ENCODE measurements at places on chromosomes 5 and 9. TPM values are rescaled to one million over a fixed set of nuclear protein-coding genes. Genes with fewer than 3 reads are reported as not detected.

The SAXO1 gene
- 1.0 TPM for total RNA-seq

The ABLIM3 gene
- total RNA-seq, result 6.9 TPM

The PCDHGA12 gene
- 1.0 TPM for total RNA-seq

The PPP3R2 gene
- 0.38 TPM for total RNA-seq

The DAPK1 gene
- total RNA-seq, result 31.6 TPM

The SPAAR gene
- not detected for total RNA-seq

The SUSD3 gene
- not detected for total RNA-seq

- ATAC-seq, result no peak
Measured at GRCh38 chr5:77777281-77777892, 1.2 kb upstream of the TBCA start.

GRCh38 chr5:68343421-68343826 lies 127.9 kb downstream of the PIK3R1 start:
- ATAC-seq, result peak; percentile 75

DNA sequence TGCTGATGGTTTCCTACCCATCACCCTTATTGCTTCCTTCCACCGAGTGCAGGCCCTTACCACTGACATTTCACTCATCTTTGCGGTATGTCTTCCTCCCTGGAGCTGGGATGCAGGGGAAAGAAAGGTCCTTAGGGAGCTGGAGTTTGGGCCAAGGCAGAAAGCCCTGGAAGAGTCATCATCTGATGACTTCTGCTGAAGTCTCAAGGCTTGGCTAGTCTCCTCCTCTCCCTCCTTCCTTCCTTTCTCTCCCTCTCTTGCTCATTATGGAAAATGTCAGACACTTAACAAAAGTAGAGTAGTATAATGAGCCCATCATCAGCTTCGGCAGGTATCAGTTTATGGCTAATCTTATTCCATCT lies 40.0 kb downstream of the LARP1 start:
- no peak for ATAC-seq

- no peak for ATAC-seq
Measured at GRCh38 chr9:5042661-5043178, 57.6 kb downstream of the JAK2 start.

GRCh38 chr5:150604894-150605440 lies 35.5 kb upstream of the SYNPO start:
- no peak for ATAC-seq

DNA sequence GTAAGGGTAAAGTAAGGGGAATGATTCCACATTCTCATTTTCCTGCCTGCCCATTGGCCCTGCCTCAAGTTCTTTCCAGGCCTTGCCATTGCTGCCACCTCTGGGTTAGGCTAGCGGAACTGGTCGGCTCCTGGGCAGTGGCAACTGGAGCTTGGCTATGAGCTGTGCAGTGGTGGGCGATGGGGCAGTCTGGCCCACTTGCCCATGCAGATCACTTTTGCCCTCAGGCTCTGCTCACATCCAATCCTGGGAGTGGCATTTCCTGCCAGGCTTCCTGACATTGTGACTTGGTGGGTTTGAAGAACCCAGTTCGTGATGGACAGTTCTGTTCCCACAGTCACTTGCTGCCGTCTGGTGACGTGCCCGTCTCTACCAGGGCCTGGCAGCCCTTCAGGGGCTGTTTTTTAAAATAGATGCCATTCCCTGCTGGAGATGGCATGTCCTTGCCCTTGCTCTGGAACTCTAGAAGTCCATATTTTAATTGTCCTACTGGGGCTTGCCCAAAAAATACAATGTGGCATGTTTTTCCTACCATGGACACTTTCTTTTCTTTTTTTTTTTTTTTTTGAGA lies 86.1 kb downstream of the FGF18 start:
- no peak for ATAC-seq

DNA sequence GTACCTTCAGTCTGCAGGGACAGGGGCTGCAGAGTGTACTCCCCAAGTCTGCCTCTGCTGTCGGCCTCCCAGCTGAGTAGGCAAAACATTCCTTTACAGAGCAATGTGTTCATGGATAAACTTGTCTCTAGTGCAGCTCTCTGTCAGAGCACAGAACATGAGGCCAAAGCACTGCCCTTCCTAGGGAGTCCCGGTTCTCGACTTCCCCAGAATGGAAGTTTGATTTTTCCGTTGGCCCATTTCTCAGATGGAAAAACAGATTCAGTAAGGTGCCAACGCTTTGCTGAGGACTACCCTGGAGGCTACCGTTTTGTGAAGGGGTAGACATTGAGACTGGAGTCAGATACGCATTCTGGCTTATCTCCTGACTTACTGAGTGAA lies 422 bp upstream of the TRIM32 start:
- peak; percentile 30 for ATAC-seq

GRCh38 chr9:106218427-106218826 lies 524.1 kb downstream of the TMEM38B start:
- no peak for ATAC-seq

DNA sequence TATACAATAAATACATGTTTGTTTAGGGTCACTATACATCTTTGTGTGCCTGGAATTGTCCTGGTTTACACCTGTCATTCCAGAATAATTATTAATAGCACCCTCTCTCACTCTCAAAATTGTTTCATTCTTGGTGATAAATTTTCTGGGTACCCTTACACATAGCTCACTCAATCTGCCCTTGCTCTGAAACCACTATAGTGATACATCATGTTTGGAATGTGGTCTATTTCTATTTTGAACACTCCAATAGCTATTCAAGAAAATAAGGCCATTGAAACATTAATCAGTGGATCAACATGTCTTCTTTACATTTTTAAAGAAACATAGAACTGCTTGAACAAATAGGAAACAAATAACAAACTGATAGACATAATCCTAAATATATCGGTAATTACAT lies 158.7 kb downstream of the ARRDC3 start:
- ATAC-seq, result no peak

GRCh38 chr9:86721843-86722705 lies 225.2 kb downstream of the GAS1 start:
- ATAC-seq, result peak; percentile 47

- peak; percentile 97 for ATAC-seq
Measured at GRCh38 chr5:122751293-122751782, 23.5 kb upstream of the SNX2 start.

DNA sequence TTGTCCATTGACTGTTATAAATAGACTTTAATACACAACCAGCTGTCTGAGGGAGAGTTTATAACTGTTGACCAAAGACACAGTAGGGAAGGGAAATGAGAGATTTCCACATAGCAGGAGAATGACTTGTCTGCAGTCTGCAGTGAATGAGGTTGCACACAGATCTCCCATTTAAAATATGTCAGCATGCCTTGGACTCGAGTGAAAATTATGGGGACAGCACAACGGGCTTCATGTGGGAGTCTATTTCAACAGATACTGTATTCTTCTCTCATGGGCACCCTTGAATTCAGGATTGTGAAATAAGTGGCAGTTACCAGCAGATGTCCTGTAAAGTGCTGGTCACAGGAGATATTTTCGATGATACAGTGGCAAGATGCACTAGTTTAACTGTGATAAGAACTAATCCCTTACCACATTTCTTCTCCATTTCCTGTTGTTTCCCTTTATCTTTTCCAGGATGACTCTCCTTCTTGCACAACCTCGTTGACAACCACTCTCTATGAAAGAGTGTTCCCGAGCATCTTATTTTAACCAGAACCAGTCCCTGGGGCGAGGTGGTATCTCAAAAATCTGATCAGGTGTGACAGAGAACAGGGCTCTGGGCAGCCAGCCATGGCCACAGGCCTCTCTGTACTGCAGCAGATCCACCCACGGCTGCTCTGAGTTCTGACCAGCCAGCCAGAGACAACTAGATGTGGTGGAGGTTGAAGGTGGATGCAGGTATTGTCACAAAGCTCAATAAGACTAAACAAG lies 51.5 kb upstream of the MAP3K1 start:
- ATAC-seq, result no peak

GRCh38 chr5:60208716-60209115 lies 315.2 kb upstream of the PDE4D start:
- no peak for ATAC-seq

DNA sequence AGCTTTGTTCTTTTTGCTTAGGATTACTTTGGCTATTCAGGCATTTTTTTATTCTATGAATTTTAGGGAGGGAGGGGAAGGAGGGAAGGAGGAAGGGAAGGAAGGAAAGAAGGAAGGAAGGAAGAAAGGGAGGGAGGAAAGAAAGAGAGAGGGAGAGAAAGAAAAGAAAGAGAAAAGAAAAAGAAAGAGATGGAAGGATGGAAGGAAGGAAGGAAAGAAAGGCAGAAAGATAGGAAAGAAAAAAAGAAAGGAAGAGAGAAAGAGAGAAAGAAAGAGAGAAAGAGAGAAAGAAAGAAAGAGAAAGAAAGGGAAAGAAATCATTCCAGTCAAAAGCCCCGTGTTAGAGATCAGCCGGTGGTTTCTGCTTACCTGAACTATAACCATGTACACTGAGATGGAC lies 20.8 kb upstream of the NKD2 start:
- no peak for ATAC-seq

DNA sequence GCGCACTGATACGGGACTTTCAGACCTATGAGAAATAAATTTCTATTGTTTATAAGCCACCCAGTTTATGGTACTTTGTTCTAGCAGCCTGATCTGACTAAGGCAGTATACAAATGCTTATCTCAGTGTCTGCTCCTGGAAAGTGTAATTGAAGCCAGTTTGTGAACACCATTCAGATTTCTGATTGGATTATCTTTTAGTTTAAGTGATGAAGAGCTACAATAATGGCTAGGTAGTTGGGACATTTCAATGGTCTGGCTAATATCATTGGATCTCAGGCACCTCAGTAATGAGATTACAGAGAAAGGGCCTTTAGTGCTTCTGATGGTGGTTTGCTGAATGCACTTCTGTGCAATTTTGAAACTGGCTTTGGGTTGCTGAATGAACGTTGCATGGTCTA lies 133.5 kb downstream of the PSAT1 start:
- no peak for ATAC-seq

DNA sequence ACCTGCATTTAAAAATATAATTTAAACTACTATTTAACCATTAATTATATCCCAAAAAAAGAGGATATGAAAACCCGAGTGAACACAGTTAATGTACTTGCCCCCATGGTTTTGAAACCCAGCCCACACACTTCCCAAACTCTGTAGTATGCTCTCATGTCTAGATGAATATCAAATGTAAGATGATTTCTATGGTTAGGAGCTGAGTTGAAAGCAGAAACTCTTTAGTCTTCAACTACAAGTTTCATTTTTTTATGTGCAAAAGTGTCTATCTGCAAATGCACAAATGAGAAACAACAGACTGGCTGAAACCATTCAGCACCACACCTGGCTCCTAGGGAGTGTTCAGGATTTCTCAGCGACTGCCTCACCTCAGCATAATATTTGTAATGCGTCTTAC lies 183.3 kb downstream of the SEMA5A start:
- no peak for ATAC-seq

DNA sequence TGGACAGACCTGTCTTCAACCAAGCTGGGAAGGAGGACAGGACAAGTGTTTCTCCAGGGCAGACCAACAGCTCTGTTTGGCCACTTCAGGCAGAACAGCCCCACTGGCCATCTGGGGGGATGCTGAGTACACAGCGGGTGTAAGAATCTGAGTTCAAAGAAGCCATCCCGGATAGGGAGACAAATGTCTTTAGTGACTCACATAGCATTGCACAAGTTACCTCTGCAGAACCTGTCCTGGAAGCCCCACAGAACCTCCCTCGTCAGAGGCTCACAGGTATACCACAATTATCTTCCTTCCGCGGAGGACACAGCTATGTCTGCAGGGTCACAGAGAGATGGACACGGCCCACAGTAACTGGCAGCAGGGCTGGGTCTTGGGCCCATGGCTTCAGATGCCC lies 2.0 kb downstream of the OR2V2 start:
- ATAC-seq, result no peak

DNA sequence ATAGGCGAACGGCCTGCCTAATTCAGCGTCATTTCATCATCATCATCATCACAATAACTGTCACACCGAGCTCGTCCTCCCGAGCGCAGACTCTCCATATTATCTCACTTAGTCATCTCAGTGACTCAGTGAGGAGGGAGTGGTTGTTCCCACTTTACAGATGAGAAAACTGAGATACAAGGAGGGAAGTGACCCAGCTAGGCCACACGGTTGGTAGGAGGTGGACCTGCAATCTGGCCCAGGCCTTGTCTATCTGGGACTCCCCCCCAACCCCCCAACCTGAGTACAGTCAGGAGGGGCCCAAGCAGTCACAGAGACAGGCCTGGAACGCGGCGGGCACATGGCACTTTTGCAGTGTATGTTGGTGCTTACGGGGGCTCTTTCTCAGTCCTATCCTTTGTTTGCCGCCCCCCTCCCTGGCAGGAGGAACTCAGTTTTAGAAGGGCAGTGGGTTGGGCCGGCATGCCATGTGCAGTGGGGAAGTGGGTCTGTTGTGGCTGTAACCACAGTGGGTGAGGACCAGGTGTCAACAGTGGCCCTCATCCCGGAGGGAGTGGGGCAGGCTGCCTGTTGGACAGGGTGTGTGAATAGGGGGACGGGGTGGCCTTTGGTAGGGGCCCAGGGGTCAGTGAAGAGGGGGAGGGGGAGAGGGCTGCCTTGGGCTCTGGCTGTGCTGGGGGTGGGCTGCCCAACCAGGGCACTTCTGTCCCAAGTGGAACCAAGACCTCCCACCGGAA lies 1.7 kb upstream of the RXRA start:
- no peak for ATAC-seq

- ATAC-seq, result no peak
Measured at GRCh38 chr9:129138476-129139232, 27.4 kb downstream of the PTPA start.

Measured in motor neuron (in vitro differentiated cells).